Activated CD8-positive, alpha-beta memory T cell treated with anti-CD3 and anti-CD28 coated beads, Interleukin-2, amount 10 ng/mL, durations not matched to agents 7 days and 5 days (primary cell): ENCODE measurements at places on chromosomes 1 and 21. TPM values are rescaled to one million over a fixed set of nuclear protein-coding genes. Genes with fewer than 3 reads are reported as not detected.

GRCh38 chr1:64934115-64934877, 32.1 kb downstream of the JAK1 start:
- DNase-seq = no peak
- no peak overlapping the region for H3K4me3 ChIP-seq
- H3K4me1 ChIP-seq = peaks cover 16% of the 10 kb centered on the region

DNA sequence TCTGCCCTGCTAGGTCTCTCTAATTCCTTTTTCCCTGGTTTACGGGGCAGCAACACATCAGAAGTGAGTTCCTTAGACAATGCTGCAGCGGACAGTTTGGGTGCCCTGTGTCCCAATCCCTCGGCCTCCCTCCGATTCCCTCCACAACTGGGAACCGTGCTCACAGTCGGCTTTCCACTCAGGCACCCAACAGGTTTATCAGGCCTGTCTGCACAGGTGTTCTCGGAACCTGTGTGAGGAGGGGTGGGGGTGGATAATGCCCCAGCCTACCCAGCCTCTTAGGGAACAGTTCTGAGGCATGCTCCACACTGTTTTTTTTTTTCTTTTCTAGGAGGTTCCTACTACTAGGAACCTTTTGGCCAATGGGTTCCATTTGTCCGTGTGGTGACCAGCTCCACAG, 131.2 kb downstream of the DISC1 start:
- H3K4me1 ChIP-seq = no peaks in the 10 kb centered on the region
- H3K27me3 ChIP-seq = no peaks in the 10 kb centered on the region
- no peak overlapping the region for H3K27ac ChIP-seq
- no peak for DNase-seq
- peaks cover 11% of the 10 kb centered on the region for H3K36me3 ChIP-seq

GRCh38 chr1:168567007-168567406, 9.4 kb upstream of the XCL1 start:
- no peak for DNase-seq
- H3K4me1 ChIP-seq = peaks cover 10% of the 10 kb centered on the region
- no peak overlapping the region for H3K27ac ChIP-seq
- no peak overlapping the region for H3K4me3 ChIP-seq

Gene NIBAN1
- total RNA-seq = 60.8 TPM
